ENCODE measurements at places on chromosomes 4 and X. TPM values are rescaled to one million over a fixed set of nuclear protein-coding genes. Genes with fewer than 3 reads are reported as not detected.

DNA sequence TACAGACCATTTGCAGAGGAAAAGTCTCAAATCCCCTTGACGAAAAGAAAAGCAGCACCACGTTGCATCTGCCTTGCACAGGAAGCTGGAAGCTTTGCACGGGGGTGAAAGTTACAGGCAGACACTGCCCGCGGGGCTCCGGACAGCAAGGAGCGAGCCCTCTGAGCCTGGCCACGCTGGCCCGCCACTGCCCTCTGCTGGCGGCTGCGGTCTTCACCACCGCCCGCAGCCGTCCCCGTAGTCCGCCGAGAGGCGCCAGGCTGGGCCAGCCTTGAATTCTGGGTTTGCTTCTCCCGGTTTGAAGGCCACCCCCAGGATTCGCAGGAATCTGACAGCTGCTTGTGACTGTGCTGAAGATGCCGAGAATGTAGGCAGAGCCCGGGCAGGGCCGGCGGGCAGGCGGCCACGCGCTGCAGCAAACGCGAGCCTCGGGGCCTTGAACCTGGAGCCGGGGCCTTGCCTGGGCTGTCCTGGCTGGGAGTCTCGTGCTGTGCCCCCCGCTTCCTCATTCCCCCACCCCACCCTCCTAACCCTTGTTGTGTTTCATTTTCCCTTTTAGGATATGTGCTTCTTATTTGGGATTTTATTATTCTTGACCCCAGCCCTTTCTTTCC is 49.2 kb downstream of the ENPP6 start:
- DNase-seq, result peak; percentile 77

CYTL1 gene
- 1.4 TPM for total RNA-seq

GRCh38 chr4:52019936-52020657 is at the start of gene LRRC66:
Gene LRRC66, minus strand, starts transcription at chr4:52020363. Its CDS starts 2,750 bp downstream, at chr4:52017613.
- no peak for DNase-seq

TMEM164 gene
- total RNA-seq, result 35.2 TPM

CXCL1 gene
- total RNA-seq, result 9.0 TPM
